ENCODE measurements at places on chromosomes 6 and 20.
A peak's percentile ranks its signal among the peaks of the same experiment; 100 is the strongest.

- DNase-seq = peak; percentile 59
Observed at GRCh38 chr6:149897015-149897697, 757 bp downstream of the RAET1E start.

DNA sequence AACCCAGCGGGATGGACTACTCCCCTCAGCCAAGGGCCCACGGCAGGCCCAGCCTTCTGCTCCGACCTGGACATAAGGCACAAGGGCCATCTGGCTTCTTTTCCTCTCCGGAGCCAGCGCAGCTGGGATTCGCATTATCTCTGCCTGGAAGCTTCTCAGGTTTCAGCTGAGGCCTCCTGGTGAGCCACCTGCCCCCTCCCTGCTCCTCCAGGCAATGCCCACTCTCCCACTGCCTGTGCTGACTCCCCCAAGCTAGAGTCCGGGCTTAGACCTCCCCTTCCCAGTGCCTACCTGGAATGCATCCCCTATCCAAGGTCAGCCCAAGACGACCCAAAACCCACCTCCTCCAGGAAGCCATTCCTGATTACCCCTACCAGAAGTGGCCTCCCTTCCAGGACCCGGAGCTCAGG is 60.7 kb downstream of the EZR start:
- DNase-seq = no peak

- DNase-seq = no peak
Observed at GRCh38 chr20:58746620-58747019, 54.0 kb downstream of the NPEPL1 start.

- DNase-seq = no peak
Observed at GRCh38 chr20:11496380-11496779, 421.3 kb upstream of the BTBD3 start.

DNA sequence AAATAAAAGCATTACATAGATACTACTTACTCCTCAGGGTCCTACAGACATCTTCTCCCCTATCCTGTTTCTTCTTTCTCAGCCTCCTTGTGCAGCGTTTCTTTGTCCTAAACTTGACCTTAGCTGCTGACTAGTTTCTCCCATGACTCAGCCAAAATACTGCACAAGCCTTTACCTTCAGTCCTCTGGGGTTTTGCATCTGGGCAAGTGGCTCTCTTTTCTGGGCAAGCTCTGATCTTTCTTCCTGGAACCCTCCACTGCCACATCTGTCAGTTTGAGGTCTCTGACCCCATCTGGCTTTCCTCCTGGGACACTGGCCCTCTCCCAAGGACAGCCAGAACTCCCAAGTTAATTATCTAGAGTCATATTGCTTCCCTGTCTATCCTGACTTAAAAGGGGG is 838.4 kb downstream of the DHX35 start:
- no peak for DNase-seq

DNA sequence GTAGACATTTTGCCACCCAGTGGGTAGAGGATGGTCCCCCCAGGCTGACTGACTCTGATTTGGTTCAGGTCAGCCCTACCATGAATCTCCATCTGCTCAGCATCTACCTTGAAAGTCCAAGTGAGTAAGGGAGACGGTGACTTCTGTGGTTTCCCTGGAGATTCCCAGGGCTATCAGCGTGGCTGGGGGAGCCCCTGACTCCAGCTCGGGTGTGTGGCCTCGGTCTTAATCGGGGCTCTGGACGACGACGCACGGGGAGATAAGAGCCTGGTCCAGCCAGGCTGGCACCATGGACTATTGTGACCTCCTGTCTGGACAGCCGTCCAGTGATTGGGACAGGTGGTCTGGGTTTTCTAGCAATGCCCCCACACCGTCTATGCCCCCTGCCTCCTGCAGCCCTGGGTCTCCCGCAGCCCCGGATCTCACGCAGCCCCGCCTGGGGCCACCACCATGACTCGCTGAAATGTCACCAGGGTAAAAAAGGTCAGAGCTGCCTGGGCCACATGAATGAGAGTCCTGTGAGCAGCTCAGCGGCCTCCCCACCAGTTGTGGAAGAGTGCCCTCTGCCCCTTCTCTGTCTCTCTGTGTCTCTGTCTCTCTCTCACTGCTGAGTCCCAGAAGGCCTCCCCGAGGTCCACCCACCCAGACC is 47.1 kb upstream of the GATA5 start:
- no peak for DNase-seq

DNA sequence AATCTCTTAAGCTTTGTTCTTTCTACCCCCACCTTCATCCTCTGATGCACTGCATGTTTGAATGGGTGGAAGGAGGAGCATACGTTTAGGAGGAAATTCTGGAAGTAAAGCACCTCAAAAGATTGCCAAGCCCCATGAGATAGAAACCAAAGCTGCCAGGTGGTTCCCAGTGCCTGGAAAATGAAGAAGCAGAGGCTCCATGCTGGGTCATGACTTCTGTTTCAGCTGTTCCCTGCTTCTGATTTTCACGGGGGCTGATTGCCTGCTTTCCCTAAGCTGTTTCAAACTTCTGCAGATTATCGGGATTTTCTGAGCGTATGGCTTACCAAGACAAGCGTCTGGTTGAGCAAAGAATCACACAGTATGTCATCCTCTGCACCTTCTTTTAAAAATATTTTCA is 87.5 kb upstream of the SYNDIG1 start:
- no peak for DNase-seq

DNA sequence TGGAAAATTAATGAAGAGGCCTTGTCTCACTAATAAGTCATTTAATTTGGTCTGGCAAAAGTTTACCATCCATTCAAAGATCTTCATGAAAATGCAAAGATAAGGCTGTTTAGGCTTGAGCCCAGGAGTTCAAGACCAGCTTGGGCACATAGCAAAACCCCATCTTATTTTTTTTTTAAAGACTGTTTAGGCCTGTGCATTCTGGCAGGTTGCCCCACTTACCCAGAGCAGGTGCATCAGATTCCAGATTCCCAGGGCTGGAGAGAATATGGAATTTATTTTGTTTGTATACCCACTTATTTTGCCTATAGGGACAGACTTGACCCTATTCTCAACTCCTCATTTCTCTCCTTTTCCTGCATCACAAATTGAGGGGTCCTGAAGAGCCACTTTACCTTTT is 5.7 kb downstream of the FOXO3 start:
- DNase-seq = no peak

GRCh38 chr6:44534291-44534690 is 146.8 kb downstream of the CDC5L start:
- no peak for DNase-seq

DNA sequence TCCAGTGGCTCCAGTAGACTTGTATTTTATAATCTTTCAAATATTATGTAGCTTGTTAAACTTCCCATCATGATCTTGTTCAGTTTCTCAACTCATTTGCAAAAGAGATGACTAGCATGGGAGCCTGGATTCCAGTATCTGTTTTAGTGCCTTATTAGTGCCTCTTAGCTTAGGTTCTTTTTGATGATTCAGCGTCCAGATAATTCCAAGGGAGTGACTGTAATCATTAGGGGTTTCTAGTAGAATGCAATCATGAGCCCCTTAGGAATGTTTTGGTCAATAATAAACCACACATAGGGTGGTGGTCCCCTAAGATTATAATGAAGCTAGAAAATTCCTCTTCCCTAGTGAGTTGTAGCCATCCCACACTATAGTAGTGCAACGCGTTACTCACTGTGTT is 7.0 kb downstream of the CD2AP start:
- peak; percentile 86 for DNase-seq

- no peak for DNase-seq
Observed at GRCh38 chr6:125944896-125945295, 11.7 kb upstream of the HINT3 start.

- peak; percentile 45 for DNase-seq
Observed at GRCh38 chr6:27601668-27602254, 128.9 kb upstream of the ZNF184 start.

GRCh38 chr20:58701431-58702160 is 9.0 kb downstream of the NPEPL1 start:
- DNase-seq = no peak

GRCh38 chr20:50969912-50970311 is 11.3 kb downstream of the MOCS3 start:
- DNase-seq = no peak

DNA sequence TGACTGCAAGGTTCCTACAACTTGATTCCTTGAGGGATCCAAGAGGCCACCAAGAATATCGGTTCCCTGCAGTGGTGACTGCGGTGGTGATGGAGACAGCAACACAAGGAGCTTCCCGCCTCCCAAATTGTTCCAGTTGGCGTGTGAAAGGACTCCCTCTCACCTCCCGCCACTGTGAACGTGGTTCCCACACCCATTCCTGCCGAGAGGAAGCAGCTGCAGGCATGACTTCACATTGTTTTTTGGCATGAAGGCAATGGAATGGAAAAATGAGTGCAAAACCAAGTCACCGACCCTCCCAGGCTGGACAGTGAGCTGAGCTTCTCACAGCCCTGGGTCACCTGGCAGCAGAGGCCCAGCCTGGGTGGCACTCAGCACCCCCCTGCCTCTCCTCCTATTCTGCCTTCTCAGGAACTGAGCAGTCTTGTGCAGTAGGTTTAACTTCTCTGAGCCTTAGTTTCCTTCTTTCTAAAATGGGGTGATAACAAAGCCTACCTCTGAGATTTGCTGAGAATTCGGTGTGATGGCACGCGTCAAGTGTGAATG is 75.0 kb downstream of the CNKSR3 start:
- no peak for DNase-seq

GRCh38 chr6:24936641-24937317 is 1.0 kb upstream of the RIPOR2 start:
- no peak for DNase-seq

DNA sequence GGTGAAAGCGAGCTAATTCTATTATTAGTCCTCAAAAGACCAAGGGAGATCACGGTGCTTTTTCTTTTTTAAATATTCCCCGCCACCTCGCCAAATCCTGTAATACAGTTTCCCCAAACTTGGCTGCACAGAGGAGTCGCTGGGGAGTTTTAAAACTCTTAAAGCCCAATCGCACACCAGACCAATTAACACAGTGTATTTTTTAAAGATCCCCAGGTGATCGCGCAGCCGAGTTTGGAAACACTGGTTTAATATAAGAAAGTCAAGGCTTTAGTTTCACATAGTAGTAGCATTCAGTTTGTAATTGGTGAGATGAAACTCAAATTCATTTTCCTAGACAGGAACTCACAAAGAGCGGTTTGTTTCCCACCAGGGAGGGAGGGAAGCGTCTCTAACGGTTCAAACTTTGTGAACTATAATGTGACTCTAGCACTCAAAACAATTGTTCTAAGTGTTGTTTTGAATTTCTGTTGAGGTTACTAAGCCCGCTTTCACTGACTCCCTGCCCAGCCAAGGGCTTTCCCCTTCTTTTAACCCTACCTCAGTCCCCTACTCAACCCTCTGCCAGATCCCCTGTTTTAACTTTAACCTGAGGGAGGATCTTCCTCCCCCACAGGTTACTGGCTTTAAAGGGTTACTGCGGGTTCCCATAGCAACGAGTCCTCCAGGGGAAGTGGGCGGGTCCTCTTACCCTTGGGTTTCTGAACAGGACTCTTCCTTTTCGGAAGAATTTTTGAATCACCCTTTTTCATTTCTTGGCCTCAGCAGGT is 25.7 kb upstream of the BTBD3 start:
- peak; percentile 73 for DNase-seq

- DNase-seq = peak; percentile 70
Observed at GRCh38 chr6:52576392-52577021, 353 bp downstream of the TRAM2 start.

GRCh38 chr6:157706883-157707282 is 116.2 kb upstream of the SNX9 start:
- no peak for DNase-seq

- peak; percentile 95 for DNase-seq
Observed at GRCh38 chr6:8085053-8085511, 17.3 kb downstream of the EEF1E1 start.

GRCh38 chr6:157991067-157991432 is 9.4 kb downstream of the SYNJ2 start:
- DNase-seq = no peak
